HAP-1 (cell line): ENCODE measurements at places on chromosomes 7 and 10.
A peak's percentile ranks its signal among the peaks of the same experiment; 100 is the strongest.

DNA sequence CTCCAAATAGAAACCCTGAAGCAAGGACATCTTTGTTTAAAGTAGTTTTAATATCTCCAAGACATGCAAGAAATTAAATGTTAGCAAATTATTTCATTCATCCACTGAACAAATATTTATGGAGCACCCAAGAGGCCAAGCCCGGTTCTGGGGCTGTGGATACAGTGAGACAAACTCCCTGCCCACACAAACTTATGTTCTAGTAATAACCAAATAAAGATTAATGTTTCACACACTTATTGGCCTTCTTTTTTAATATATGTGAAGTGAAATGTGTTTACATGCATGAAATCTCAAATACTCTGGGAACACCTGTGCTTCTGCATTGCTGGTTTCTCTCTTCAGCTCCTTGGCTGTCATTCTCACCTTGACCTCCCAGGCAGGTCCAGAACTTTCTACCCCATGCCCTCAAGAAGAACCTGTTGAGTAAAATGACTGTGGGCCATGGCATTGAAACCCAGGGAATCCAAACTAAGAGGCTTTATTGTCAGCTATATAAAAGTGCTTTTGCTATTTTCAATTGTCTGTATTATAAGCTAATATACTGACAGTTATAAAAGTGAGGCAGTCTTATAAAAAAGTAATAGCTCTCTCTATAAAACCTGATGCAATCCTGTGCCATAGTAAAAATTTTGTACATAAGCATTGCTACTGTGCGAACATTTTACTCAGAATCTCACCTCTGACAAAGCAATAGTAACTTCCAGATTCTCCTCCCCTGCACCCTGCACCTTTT lies 43.7 kb downstream of the SVIL start:
- no peak for DNase-seq

DNA sequence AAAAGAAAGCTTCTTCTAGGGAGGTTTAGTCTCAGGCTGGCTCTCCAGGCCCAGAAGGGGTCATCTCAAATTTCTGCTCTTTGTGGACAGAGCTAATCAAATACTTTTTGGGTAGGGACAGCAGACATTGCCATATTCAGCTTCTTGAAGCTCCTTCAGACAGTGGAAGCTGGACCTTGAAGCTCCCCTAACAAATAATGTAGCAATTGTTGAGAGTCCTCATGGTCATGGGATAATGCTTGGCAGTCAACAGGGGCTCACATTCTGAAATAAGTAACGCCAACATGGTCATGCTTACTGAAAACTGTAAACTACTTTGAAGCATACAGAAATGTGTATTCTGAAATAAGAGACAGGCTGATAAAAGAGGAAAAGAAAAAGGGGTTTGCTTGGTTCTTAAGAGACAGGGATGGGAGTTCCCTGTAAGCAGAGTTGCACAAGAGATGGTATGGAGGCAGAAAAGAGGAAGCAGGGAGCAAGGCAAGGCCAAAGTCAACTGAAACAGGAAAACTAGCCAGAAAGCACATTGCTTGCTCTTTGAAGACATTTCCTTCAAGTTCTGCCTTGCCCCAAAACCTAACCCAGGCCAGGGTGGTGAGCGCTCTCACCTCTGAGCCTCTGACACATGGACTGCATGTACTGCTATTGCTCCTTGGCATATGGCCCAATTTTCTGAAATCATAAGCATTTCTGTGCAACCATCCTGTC lies 53.1 kb upstream of the KMT2E start:
- DNase-seq, result no peak

GRCh38 chr7:115183431-115184057 lies 261.6 kb downstream of the MDFIC start:
- DNase-seq, result no peak

GRCh38 chr7:106216923-106217542 lies 67.8 kb downstream of the NAMPT start:
- DNase-seq, result no peak

DNA sequence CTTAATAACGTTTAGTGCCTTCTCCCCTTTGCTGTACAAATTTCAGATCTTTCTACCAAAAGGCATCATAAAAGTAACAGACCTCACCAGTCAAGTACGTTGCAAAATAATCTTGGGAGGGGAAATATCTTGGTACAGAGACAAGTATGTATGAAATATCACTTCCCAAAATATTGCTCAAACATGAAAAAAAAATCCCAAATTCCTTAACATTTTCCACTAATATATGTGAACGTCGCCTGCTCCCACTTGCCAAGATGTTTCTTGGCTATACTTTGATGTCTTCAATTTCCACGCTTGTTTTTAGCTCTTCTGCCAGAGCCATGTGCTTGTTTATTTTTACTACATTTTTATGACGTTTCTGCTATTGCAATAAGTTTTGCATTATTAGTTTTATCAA lies 223.5 kb downstream of the PLXNA4 start:
- DNase-seq, result no peak

- DNase-seq, result no peak
Observed at GRCh38 chr10:101824736-101825135, 6.5 kb upstream of the OGA start.

GRCh38 chr10:67780759-67781538 lies 57.0 kb downstream of the DNAJC12 start:
- DNase-seq, result no peak

DNA sequence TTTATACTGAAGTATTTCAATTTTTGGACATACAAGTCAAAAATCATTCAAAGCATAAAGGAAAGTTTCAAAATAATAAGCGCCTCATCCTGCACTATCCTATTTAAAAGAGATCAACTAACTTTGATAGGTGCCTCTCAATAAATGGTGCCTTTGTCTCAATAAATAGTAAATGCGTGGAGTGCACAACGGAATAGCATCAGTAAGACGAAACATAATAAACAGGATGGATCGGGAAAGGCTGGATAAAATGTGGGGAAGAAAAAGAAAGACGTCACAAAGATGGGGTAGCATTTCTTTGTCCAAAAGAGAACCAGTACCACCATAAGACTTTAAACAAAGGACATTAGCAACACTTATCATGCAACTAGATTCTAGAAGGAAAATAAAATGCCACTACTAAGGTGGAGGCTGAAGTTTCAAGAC lies 571 bp upstream of the PRKAR2B start:
- no peak for DNase-seq

DNA sequence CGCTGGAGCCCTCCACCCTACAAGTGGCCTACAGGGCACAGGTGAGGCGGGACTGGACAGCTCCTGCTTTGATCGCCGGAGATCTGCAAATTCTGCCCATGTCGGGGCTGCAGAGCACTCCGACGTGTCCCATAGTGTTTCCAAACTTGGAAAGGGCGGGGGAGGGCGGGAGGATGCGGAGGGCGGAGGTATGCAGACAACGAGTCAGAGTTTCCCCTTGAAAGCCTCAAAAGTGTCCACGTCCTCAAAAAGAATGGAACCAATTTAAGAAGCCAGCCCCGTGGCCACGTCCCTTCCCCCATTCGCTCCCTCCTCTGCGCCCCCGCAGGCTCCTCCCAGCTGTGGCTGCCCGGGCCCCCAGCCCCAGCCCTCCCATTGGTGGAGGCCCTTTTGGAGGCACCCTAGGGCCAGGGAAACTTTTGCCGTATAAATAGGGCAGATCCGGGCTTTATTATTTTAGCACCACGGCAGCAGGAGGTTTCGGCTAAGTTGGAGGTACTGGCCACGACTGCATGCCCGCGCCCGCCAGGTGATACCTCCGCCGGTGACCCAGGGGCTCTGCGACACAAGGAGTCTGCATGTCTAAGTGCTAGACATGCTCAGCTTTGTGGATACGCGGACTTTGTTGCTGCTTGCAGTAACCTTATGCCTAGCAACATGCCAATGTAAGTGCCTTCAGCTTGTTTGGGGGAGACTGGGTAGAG lies at the start of gene COL1A2:
Gene COL1A2 (plus strand): TSS at position 459 of the 704 bp plus-strand sequence. CDS start 137 bp downstream, at position 596.
- no peak for DNase-seq

DNA sequence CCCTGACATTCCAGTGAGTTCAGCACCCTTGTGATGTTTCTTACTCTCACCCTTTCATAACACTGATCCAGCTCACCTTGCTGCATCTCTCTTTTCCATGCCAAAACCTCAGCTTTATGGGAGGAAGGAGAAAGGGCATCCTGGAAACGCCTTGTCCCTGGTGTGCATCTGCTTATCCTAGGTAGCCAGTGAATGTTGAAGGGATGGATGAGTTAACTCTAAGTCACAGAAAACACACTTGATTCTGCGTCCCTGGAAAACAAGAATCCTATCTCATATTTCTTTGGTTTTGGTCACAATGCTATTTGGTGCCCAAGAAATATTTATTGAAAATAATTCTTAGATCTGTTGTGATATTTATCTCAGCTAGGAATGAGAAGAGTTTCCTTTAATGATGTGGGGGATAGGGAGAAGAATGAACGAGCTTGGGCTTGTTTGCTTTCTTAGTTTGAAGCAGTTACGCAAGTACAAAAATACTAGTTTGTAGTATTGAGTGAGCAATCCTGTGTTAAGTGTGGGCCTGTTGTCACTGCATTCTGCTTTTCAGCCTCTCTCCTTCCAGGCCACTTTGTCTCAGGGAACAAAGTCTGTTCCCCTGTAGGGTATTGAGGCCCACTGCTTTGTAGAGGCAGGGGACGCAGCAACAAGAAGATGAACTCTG lies 126.5 kb downstream of the ARID5B start:
- no peak for DNase-seq

DNA sequence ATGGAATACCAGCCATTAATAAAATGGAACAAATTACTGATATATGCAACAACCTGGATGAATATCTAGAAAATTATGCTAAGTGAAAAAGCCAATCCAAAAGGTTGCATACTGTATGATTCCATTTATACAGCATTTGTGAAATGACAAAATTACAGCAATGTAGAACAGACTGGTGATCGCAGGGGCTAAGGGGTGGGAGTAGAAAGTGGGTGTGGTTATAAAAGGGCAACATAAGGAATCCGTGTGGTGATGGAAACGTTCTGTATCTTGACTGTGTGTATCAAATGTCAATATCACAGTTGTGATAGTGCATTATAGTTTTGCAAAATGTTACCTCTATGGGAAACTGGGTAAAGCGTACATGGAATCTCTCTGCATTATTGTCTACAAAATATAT lies 15.0 kb downstream of the CEP41 start:
- no peak for DNase-seq

- no peak for DNase-seq
Observed at GRCh38 chr7:4612939-4613841, 68.9 kb upstream of the FOXK1 start.

- no peak for DNase-seq
Observed at GRCh38 chr7:2802101-2802500, 42.0 kb downstream of the GNA12 start.

GRCh38 chr7:106128836-106129235 lies 16.7 kb upstream of the SYPL1 start:
- DNase-seq, result no peak

- peak; percentile 12 for DNase-seq
Observed at GRCh38 chr10:96642973-96643372, 56.2 kb upstream of the TM9SF3 start.

DNA sequence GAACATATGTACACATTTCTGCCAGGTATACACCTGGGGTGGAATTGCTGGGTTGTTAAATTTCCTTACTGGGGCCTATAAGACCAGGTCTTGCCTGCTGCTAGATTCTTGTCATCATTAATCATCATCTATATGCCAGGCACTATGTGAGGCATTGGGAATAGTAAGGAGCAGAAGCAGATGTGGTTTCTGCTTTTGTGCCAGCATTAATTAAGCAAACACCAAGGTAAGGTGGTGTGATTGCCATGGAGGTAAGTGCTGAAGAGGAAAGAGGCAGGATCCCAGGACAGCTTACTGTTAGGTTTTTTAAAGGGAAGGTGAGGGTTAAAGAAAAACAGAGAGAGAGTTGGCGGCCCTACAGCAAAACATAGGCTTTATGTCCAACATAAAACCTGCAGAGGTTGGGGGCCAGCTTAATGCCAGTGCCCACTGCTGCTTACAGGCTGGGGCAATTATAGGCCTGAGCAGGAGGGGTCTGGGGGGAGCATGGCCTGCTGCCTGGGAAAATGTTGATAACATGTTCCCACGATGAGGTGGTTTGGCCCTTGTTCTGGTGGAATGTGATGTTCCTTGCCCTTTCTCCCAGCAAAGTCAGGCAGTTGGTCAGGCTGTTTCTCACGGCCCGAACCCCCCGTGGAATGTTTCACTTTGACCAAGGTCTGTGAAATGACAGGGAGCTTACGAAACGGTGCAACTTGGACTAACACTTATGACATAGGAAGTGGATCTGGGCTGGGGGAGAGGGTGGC lies 93.9 kb downstream of the RBM20 start:
- no peak for DNase-seq

GRCh38 chr7:130900471-130901076 lies 166.6 kb upstream of the KLF14 start:
- no peak for DNase-seq

DNA sequence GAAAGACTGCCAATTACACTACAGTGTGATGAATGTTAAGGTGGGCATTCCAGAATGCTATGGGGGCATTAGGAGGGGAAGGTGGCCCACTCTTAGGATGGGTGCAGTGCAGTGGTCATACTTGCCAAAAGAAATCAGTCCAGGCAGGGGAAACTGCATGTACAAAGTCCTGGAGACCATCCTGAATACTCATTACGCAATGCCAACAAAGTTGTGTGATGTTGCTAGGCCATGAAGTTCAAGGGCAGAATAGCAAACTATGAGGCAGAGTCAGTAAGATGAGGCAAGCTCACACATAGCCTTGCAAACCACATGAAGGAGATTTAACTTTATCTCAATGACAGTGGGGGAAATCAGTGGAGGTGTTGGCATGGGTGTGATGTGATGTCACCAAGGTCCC lies 49.8 kb upstream of the SLC35B4 start:
- no peak for DNase-seq

DNA sequence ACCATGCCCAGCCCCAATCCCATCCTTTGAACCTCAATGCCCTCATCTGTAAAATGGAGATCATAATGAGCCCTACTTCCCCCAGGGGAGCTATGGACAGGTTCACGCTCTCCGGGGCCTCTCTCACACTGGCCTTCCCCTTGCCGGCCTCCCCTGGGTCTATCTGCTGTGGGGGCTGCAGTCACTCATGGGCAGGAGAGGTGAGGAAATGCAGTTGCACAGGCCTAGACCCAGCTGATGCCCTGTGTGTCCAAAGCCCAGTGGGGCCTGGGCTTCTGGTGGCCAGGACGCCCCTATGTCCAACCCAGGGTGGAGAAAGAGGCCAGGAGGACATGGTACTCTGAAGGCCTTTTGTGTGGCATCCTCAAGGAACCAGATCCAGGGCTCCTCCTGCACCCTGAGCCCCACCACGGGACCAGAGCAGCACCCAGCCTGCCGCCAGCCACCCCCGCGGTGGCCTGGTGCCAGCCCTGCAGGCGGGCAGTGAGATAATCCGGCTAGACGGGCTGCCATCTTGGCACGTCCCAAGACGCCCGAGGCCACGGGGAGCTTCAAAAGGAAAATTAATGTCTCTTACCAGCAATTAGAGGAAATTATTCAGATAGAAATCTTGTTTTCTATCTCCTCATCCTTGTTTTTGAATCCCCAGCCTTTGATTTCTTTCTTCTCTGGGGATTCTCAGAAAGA lies 39.0 kb downstream of the MYL10 start:
- DNase-seq, result no peak

GRCh38 chr7:30985756-30986155 lies 22.0 kb downstream of the GHRHR start:
- DNase-seq, result no peak
